Erythroblast (primary cell): ENCODE measurements at places on chromosomes 2 and 18.

DNA sequence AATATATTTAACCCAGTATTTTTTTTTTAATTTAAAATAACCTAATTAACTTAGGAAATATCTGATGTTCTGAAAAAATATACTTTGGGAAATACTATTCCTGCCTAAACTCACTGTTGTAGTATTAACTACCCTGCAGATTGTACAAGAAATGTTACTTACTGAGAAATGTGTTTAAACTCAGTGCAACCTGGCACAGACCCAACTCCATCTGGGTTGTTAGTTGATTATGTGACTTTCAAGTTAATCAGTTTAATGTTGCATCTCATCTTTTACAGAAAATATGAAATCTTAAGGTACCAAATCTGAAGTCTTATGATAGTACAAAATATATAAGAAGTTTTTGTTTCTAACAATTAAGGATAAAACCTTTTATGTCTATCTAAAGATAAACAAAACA is 27.3 kb downstream of the VAPA start:
- peak; percentile 43 for DNase-seq

DNA sequence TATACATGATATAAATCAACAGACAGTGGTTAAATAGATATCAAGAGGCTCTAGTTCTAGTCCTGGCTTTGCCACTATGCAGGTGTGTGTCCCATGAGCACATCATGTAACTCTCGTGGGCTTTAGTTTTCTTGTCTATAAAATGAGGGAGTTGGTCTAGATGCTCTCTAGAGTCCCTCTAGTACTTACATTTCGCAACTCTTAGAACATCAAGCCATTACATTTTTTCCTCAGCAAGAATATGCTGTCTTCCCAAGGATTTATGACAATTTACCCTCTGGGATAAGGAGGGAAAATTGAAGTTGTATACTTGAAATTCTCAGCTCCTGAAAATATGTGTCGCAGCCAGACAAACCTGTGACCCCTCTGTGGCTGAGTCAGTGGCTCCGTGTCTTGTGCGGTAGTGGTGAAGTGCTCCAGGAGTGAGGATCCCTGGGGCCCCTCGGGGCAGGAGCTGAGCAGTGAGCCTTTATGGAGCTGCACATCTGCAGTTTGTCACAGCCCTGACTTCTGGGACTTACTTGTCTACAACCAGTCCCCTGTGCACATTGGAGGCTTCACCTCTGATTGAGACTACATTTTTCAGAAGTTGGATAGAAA is 6.8 kb downstream of the PKP4 start:
- DNase-seq = no peak

- no peak for DNase-seq
Measured at GRCh38 chr2:215752991-215753390, 260.4 kb downstream of the MREG start.

DNA sequence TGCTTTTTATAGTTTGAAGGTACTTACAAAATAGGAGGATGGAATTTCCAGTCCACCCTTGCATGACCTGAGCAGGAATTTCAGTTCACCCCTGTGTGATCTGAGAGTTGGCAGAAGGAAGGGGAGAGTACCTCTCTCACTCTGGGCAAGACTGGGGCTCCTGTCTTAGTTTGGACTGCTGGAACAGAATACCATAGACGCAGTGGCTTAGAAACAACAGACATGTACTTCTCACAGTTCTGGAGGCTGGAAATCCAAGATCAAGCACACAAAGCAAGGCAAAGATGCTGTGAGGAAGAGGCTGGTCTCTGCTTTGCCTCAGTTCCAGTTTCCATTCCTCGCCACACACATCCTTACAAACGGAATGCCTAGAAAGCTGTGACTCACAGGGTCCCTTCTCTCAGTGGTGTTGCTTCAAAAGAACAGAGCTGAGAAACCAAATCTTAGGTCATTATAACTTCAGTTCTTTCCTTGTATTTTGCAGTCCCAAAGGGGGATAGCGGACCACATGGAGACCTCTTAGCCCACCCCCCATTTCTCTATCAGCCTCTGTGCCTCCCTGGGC is 108.8 kb upstream of the HAAO start:
- no peak for DNase-seq

DNA sequence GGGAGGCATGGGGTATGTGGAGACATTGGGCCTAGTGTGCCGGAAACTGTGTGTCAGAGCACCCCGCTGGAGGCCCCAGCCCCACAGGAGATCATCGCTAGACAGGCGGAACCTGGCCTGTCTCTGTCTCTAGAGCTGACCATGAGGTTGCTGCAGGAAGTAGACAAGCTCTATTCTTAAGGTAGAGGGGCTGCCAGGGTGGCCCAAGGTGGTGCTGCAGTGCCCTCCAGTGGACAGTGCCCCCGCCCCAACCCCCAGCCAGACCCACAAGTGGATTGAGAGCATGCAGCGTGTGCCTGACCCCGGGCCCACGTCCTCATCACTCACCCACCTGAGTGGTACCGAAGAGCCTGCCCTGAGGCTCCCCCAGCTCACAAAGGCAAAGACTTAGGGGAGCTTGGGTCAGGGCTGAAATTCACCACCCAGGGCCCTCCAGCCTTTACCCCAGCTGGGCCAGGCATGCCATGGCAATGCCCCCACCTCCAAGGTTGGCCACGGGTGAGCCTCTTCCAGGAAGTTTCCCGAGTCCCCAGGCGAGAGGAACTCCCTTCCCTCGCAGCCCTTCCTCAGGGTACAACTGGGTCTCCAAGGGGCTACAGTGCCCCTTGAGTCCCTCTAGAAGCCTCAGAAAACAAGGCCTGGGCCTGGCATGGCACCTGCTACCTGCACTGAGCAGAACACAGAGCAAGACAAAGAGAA is 155.0 kb downstream of the TTC32 start:
- DNase-seq = no peak

GRCh38 chr2:170553748-170554147 is 161.4 kb upstream of the SP5 start:
- DNase-seq = no peak

- DNase-seq = peak; percentile 86
Measured at GRCh38 chr2:216777637-216778273, 82.1 kb downstream of the TNP1 start.

DNA sequence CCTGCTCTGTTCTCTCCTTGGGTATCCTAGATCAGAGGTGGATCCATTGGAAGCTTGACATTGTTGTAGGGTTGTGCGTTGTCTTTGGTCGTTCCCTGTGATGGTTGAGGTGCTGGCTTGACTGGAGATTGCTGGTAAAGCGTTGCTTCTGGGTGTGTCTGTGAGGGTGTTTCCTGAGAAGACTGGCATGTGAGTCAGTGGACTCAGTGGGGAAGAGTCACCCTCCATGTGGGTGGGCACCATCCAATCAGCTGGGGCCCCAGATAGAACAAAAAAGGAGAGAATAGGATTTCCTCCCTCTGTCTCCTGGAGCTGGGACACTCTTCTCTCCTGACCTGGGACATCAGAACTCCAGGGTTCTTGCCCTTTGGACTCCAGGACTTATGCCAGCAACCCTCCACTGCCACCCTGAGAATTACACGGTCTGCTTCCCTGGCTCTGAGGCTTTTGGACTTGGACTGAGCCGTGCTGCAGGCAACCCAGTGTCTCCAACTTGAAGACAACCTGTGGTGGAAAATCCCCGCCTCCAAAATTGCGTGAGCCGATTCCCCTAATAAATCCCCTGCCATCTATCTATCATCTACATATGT is 14.8 kb upstream of the REEP1 start:
- DNase-seq = no peak

DNA sequence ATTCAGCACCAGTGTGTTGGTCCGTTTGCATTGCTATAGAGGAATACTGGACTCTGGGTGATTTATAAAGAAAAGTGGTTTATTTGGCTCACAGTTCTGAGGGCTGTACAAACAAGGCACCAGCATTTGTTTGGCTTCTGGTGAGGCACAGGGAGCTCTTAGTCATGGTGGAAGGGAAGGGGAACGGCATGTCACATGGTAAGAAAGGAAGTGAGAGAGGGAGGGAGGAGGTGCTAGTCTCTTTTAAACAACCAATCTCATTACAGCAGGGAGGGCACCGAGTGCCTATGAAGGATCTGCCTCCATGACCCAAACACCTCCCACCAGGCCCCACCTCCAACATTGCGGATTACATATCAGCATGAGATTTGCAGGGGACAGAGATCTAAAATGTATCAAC is 143.9 kb upstream of the DLX2 start:
- no peak for DNase-seq

- DNase-seq = no peak
Measured at GRCh38 chr18:23716516-23716915, 27.3 kb downstream of the LAMA3 start.

DNA sequence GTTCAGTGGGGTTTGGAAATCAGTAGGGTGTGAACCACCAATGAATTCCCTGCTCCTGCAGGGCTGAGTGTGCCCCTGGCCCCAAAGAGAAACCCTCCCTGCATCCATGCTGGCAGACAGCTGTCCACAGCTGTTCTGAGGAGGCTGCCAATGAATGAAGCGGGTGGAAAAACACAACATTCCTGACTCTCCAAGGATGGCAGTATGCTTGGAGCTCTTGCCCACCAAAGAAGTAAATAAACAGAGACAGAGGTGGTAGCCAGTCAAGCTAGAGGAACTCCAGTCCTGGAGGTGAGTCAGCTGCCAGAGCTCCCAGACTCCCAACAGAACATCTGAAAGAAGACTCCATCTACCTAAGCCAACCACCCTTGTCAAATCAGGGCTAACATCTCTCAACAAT is 6.2 kb downstream of the ZBTB7C start:
- DNase-seq = no peak

DNA sequence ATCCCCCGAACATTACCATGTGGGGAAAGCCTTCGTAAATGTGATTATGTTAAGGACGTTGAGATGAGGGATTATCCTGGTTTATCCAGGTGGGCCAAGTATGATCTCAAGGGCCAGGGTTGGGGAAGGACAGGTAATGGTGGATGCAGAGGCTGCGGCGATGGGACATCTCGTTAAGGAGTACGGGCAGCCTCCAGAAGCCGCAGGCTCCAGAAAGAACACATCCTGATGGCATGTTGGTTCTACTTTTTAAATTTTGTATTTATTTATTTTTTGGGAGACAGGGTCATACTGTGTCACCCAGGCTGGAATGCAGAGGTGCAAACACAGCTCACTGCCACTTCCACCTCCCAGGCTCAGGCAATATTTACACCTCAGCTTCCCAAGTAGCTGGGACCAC is 86.2 kb upstream of the RAB6C start:
- no peak for DNase-seq

GRCh38 chr2:85393836-85394235 is 16.3 kb downstream of the CAPG start:
- no peak for DNase-seq

- DNase-seq = no peak
Measured at GRCh38 chr2:45008296-45009129, 739 bp downstream of the SIX2 start.

DNA sequence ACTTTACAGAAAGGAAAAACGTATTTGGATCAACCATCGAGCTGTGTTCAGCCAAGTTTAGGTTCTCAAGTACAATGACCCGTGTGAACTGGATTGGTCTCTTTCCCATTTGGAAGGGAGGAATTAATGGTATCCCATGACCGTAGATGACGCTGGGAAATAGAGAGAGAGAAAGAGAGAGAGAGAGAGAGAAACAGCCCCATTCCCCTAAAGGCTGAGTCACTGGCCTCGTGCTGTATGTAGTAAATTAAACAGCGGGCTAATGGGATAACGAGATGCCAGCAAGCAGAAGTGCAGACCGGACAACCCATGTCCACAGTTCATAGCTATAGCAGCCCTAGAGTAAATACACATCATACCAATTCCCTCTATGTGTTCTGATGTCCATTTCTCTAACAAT is 99.6 kb downstream of the BCL11A start:
- no peak for DNase-seq

DNA sequence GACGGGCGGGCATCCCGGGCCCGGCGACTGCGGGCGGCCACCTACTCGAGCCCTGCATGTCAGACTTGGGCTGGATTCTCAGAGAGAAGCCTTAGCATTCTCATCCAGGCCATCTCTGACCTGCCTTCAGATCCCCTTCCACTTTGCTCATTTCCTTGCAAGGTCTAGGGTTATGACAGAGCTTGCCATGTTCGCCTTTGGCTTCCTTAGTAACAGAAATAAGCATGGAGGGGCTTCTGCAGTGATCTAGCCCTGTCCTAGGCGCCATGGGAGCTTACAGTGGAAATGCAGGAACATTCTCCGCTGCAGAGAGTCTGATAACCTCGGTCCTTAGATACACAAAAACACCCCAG is 632 bp upstream of the ACVR1 start:
- no peak for DNase-seq

DNA sequence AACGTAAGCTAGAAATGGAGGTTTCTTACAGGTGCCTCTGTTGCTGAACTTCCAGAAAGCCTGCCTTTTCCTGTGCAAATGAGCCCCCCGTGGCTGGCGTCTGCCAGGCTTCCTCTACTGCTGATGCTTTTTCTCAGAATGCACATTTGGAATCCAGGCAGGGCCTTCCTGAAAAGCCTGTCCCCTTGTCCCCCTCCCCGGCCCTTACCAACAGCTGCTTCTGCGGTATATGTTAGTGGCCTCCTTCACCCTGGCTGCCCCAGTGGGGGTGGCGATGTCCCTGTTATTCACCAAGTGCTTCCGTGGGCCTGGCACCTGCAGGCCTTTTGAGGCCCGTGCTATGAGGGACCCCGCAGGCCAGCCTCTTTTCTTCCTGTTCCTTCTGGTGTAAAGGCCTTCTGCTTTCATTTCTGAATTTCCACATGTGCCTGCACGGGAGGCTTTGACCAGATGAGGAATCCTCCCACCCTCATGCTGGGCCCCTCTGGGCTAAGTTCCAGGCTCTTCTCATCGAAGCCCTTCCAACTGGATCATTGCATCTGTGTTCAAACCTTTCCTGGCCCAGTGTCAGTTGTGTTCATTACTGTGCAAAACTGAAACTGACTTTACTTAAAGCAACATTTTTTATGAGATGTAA is 10.4 kb downstream of the CNDP2 start:
- DNase-seq = no peak
